Muscle of leg (tissue), 16 donors: ENCODE measurements at places on chromosomes 2 and 18. TPM values are rescaled to one million over a fixed set of nuclear protein-coding genes. Genes with fewer than 3 reads are reported as not detected.
A peak's percentile ranks its signal among the peaks of the same experiment; 100 is the strongest.

DNA sequence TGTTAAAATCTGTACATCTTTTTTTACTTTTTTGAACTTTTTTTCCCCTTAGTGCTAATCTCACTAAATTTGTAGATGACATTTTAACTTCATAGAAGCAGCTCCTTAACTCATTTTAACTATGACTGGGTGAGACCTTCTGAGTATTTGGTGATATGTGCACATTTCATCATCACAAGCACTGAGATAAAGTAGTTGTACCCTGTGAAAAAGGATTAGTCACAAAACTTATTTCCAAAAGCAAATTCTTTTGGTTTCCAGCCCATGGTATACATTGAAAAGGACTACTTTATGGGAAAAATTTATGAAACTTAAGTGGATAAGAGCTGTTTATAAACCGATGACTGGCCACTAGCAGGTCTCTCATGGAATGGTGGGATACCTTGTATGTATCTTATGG, 581.5 kb downstream of the PLCL1 start:
- no peak overlapping the region for H3K27ac ChIP-seq
- H3K36me3 ChIP-seq = no peaks in the 10 kb centered on the region

GRCh38 chr2:33108483-33109443, 162.0 kb downstream of the LTBP1 start:
- peaks cover 6% of the 10 kb centered on the region for H3K4me1 ChIP-seq
- no peak overlapping the region for H3K4me3 ChIP-seq
- DNase-seq = peak; percentile 48

WDCP gene
- total RNA-seq = 11.3 TPM

C1D gene
- 18.4 TPM for total RNA-seq

RAMP1 gene
- 41.5 TPM for total RNA-seq
